Brain (organoid and tissue), 16 donors: ENCODE measurements at places on chromosomes 2 and 18. TPM values are rescaled to one million over a fixed set of nuclear protein-coding genes. Genes with fewer than 3 reads are reported as not detected.

- DNase-seq = no peak
These were observed 32.9 kb upstream of the RNF149 start for GRCh38 chr2:101341421-101341820.

DNA sequence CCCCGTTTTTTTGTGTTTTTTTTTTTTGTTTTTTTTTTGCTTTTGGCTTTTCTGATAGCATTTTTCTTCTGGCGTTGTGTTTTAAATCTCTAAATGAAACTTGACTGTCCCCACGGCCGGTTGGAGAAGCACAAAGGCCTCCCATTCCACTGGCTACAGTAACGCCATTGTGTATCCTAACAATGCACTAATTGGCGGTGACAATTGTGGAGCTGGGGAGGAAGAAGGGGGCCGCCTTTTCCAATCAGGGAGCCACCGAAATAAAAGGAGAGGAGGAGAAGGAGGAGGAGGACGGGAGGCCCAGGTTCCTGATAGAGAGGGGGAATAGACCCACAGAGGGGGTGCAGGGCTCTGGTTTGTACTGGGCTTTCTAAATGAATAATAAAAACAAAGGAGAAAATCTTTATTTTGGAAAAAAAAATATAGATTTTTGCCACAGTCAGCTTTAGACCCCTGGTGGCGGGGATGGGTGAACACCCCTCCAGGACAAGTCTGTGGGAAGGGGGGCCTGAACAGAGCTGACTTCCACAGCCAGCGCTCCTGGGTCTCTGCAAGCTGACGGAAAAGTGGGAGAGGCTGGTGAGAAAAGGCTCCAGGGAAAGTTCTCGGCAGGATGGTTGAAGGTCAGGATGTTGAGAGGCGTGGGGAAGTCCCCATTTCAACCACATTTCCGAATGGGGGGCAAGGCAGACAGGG, 43.7 kb upstream of the FZD5 start:
- peak; percentile 40 for DNase-seq

DNA sequence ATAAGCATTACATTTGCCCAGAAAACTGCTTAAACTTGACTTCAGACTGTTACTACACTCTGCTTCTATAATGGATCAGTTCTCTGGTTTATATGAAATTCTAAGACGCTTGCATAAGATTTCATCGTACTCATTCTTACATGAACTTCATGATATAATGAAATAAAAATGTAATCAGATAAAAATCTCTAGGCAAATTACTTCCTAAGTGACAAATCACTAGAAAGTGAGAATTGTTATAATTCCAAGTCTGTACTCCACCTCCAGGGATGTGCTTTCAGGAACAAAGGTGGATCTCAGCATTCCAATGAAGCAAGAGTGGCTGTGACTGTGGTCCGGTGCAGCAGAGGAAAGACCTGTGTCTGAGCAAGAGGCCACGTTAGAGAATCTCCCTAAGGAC, 226.2 kb downstream of the PIEZO2 start:
- DNase-seq = no peak

DNA sequence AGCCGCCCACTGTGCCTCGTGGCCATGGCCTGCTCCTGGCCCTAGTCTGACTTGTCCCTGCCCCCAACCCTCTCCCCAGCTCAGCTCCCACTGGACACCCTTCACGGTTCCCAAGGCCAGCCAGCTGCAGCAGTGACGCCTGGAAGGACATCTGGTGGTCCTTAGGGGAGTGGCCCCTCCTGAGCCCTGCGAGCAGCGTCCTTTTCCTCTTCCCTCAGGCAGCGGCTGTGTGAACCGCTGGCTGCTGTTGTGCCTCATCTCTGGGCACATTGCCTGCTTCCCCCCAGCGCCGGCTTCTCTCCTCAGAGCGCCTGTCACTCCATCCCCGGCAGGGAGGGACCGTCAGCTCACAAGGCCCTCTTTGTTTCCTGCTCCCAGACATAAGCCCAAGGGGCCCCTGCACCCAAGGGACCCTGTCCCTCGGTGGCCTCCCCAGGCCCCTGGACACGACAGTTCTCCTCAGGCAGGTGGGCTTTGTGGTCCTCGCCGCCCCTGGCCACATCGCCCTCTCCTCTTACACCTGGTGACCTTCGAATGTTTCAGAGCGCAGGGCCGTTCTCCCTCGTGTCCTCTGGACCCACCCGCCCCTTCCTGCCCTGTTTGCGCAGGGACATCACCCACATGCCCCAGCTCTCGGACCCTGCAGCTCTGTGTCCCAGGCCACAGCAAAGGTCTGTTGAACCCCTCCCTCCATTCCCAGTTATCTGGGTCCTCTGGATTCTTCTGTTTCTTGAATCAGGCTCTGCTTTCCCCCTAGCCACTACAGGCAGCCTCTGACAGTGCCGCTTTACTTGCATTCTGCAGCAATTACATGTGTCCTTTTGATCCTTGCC, 35.8 kb downstream of the ANO7 start:
- DNase-seq = peak; percentile 53

DNA sequence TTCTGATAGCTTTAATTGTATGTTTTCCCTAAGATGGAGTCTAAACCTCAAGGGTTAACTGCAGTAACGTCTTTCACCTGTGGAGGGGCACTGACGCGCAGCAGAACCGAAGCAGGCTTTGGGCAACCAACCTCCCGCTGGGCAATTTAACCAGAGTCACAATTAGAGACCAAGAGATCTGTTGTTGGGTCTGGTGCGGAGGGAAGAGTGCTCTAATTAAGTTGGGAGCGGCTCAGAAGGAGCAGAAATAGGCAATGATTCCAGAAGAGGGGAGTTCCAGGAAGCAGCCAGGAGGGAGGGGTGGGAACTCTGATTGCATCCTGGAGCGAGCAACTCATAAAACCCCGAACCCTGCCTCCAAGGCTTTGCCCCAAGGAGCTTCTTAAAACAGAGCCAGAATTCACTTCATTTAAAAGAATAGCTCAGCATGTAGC, 245.8 kb downstream of the PAX3 start:
- DNase-seq = peak; percentile 60

- no peak for DNase-seq
These were observed 465.8 kb downstream of the PARD3B start for GRCh38 chr2:205011031-205011430.

- no peak for DNase-seq
These were observed 435.1 kb downstream of the DLGAP1 start for GRCh38 chr18:4020026-4020425.

- DNase-seq = peak; percentile 9
These were observed 103.3 kb downstream of the EXOC6B start for GRCh38 chr2:72722492-72723070.

DNA sequence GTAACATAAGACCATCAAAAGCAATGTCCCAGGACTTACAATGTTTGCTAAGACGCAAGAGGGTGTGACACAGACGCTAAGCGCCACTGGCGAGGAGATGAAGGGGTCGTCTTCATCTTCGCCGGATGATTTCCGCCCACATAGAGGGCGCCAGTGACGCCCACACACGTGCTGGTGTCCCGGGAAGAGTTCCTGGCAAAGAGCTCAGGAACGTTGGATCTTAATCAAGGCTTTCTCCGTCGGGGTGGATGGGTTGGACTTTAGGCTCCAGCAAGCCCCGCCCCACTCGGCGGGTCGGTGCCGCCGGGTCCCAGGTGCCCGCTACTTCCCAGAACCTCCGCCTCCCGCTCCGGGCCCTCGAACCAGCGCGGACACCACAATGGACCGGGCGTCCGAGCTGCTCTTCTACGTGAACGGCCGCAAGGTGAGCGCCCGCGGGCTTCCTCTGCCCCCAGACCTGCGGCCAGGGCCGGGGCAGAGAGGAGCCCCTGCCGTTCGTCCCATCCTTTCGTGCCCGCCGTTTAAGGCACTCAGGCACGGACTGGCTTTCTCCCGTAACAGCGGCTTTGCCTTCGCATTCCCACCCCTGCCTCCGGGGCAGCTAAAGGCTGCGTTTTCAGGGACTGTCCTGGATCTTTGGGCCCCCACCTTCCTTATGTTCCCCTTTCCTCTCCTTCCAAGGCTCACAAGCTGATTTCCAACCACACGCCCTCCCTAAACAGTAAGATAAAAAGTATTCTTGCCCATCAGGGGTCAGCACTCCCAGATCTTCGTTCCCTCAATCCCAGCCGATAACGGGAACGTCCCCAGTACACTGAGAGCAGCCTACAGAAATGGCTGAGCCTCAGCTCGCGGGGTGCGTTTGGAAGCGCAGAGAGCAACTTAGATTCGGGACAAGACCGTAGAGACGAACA, at the start of gene AOX1:
Gene AOX1, plus strand, starts transcription at position 285 of the 914 bp plus-strand sequence. Its CDS starts 95 bp downstream, at position 380.
- DNase-seq = peak; percentile 38

DNA sequence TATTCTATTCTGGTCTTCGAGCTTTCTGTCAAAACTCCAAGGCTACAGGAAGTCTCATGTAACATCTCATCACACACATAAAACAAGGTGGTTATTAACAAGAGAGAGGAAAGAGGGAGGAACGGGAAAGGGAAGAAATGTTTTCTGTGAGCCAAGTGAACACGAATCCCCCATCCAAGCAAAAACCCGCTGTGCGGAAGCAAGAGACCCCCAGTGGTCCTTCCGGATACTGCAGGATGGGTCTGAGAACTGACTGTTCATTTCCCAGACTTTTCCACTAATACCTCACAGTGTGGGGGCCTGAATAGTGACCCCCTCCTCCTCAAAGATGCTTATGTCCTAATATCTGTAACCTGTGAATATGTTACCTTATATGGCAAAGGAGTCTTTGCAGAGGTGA, 19.0 kb upstream of the DIPK1C start:
- peak; percentile 76 for DNase-seq

DNA sequence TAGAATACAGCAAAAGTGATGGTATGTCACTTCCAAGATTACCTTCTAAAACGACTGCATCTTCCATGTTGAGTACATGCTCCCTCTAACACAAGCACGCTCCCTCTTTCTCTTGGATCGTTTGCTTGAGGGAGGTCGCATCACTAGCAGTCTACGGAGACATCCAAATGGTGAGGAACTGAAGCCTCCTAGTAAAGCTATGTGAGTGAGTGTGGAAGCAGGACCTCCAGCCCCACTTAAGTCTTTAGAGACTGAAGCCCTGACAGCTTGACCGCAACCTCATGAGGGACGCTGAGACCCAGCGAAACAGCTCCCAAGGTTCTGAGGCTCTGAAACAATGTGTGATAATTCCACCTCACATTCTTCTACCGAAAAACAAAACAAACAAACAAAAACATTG, 486.7 kb upstream of the GCFC2 start:
- DNase-seq = no peak

DNA sequence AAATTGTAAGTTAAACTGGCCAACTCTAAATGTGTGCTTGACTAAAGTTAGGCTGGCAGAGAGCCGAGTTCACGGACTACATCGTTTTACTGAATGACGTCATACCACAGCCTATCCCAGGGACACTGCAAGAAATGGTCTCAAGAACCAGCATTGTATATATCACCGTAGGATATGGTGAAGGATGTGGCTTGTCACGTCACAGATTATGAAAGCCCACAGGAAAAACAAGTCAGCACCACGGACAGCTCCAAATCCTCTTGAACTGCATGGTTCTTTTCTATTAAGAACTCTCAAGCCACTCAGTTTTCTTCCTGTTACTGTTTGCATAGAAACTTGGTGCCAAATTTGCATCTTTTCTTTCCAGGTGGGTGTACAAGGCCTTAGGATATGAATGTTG, 85.1 kb upstream of the ACAA2 start:
- no peak for DNase-seq

DNA sequence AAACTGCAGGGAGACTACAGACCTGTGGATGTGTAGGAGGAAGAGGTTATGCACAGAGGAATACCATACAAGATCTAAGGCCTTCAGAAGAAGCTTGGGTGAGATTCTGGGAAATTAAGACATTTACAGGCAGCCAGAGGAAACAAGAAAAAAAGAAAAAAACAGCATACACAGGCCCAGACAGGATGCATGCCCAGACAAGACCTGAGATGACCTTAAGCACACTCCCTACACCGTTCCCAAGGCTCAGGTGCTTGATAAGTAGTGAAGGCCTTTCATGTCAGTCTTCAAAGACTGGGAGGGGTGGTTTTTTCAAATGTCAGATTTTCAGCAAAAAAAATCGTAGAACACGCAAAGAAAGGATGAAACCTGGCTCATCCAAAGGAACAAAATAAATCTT, 83.0 kb downstream of the CCDC138 start:
- no peak for DNase-seq

DNA sequence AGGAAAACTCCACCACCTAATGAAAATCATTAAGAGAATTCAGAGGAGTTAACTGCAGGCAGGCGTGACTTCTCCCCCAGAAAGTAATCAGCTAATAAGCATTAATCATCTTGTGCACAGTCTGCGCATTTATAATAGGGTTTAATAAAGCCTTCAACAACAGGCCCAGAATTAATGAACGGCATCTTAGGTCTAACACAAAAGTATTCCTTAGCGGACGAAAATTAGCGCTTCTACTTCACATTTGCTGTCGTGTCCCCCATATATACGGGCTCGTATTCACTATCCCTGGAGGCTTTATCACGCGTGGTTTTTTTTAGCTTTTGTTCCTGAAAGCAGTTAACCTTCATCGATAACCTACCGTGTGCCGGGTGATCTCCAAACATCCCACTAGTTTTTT, 1.8 kb downstream of the ATP8B1 start:
- DNase-seq = peak; percentile 47

DNA sequence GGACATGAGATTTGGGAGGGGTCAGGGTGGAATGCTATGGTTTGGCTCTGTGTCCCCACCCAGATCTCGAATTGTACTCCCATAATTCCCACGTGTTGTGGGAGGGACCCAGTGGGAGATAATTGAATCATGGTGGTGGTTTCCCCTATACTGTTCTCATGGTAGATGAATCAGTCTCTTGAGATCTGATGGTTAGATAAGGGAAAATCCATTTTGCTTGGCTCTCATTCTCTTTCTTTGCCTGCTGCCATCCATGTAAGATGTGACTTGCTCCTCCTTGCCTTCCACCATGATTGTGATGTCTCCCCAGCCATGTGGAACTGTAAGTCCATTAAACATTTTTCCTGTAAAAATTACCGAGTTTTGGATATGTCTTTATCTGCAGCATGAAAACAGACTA, 80.9 kb upstream of the GALNT5 start:
- no peak for DNase-seq

RFX8 gene
- not detected for polyA plus RNA-seq

CD226 gene
- polyA plus RNA-seq = 0.12 TPM

CD28 gene
- 0.15 TPM for polyA plus RNA-seq

TTR gene
- polyA plus RNA-seq = 2.4 TPM

LRRC30 gene
- not detected for polyA plus RNA-seq

FN1 gene
- polyA plus RNA-seq = 172 TPM

M1AP gene
- 0.19 TPM for polyA plus RNA-seq
